Astrocyte of the hippocampus (primary cell): ENCODE measurements at places on chromosomes 3 and 15.

- DNase-seq = no peak
These were observed 160.7 kb downstream of the FRMD5 start for GRCh38 chr15:44034334-44034733.

DNA sequence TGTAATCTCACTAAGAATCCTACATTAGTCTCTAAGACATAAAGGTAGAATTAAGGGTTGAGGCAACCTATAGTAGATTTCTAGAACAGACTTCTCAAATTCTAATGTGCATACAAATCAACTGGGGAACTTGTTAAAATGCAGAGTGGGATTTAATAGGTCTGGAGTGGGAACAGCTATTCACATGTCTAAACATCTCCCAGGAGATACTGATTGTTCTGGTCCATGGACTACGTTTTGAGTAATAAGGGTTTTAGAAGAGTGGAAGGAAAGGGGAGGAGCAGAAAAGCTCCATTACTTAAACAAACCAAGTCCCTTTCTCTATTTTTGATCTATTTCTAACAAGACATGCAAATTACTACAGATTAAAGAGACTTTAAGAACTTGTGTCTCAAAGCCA is 524.8 kb downstream of the TUSC7 start:
- no peak for DNase-seq

DNA sequence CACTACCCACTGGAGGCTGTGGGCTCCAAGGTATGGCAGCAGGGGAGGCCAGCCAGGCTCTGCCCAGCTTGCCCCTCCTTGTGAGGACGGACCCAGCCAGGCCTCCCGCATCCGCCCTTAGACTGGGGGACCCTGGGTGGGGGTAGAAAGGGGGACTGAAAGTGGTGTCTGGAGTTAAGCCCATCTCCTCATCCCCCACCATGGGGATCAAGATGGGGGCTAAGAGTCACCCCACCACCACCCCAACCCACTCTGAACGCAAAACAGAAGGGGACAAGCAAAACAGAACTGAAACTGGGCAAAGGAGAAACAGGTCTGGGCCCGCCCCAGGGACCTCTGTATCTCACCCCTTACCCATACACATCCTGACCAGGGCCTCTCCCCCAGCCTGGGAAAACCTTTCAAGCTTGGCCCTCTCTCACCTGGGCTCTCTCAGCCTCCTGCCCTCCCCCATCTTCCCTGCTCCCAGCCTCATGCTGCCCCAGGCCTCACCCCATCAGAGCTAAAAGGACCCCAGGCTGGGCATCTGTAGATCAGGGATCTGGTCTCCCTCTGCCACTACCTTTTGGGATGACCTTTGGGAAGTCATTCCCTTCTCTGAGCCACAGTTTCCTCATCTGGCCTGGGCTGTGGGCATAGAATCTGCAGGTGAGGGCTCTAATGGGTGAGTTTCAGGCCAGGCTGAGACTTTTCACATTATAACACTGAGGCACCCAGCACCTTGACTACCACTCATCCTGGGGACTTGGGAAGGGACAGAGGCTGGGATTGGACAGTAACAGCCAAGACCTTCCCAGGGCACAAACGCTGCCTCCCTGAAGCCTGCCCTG is 30.0 kb upstream of the CYP11A1 start:
- DNase-seq = no peak

DNA sequence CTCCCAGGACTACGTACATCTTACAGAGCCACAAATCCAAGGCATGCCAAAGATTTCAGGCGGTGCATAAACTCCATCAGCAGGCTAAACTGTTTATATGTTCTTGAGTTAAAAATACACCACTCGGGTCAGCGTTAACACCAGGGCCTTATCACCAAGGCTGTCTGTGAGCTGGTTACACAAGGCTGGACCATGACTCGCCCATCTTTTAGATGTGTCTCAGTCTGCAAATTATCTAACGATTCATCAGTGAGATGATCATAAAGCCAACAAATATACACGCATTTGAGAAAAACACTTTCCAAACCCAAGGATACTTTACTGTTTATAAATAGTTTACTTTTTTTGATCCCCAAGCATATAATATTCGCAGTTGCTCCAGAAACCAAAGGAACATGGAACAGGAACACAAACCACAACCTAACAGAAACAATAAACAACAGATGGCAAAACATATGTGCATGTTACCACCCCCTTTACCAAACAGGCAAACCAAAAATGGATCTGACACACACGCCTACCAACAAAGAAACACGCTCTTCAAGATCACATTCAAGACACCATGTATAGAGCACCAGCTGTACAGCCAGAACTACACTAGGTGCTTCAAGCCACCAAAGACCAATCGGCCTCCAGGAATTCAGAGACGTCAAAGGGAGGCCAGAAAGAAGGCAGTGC is 15.4 kb downstream of the LRIG1 start:
- peak; percentile 67 for DNase-seq

DNA sequence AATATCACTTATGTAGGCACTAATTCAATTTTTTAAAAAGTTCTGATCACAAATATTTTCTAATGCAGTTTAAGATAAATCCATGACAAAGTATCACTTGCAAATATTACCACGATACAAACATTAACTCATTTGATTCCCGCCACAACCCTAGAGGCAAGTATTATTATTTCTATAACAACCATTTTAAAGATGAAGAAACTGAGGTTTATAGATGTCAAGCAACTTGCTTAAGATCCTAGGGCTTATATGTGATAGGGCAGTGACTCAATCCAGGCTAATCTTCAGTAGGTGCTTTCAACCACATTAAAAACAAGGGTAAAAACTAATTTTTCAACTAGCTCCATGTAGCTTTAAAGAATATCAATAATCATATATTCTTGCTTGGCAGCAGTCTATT is 1.7 kb downstream of the DYNC1LI1 start:
- no peak for DNase-seq

- DNase-seq = no peak
These were observed 318.7 kb downstream of the FOXP1 start for GRCh38 chr3:71264840-71265239.
